ENCODE measurements at places on chromosomes 5 and 9. TPM values are rescaled to one million over a fixed set of nuclear protein-coding genes. Genes with fewer than 3 reads are reported as not detected.
A peak's percentile ranks its signal among the peaks of the same experiment; 100 is the strongest.

Gene MAP3K1
- 3.8 TPM for polyA plus RNA-seq

Gene DNAH5
- 1.7 TPM for polyA plus RNA-seq

DNA sequence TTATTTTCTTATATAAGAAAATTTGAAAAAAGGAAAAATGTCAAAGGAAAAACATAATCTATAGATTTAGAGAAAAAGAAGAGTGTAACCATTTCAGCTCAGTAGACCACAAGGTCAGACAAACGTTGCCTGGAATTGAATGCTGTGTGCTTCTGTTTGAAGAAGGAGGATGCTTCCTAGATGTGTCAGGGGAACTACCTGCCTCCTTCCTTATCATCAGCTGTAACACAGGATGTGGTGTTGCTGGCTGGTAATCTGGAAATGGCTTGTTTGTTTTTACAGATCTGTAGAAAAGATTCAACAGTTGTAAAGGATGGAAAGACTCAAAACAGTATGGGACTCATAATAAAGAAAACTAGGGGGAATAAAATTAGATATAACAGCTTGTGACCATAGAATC is 160.7 kb upstream of the MEF2C start:
- peak; percentile 62 for DNase-seq

- DNase-seq = peak; percentile 19
Measured at GRCh38 chr5:55234121-55234700, 803 bp upstream of the CCNO start.

DNA sequence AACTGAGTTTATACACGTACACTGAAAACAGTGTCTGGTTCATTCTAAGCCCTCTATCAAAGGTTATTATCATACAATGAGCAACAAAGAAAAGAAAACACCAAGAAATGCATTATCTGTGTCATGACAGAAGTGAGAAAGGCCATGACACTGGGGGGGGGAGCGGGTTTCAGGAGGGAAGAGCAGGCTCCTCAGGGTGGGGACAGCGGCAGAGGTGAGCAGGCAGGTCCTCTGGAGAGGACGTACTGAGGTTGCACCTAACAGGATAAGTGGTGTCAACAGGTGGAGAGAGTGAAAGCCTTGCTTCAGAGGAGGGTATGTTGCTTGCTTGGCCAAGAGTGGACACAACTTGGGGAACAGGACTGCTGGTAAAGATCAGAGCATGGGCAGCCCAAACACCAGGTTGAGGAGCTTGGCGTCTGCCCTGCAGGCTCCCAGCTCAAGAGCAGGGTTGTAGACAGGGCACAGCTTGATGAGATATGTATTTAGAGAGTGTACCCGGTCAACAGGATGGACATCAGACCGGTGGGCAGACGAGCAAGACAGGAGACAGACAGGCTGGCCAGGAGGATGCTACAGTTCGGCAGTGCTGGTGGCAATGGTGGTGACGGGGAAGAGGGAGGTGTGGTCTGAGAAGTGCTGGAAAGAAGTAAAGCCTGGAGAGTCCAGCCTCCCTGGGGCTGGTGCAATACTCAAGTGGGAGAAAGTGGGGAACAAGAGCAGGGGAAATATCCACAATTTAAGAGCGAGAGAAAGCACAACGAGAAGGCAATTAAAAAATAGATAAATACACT is 10.3 kb downstream of the WHRN start:
- no peak for DNase-seq

DNA sequence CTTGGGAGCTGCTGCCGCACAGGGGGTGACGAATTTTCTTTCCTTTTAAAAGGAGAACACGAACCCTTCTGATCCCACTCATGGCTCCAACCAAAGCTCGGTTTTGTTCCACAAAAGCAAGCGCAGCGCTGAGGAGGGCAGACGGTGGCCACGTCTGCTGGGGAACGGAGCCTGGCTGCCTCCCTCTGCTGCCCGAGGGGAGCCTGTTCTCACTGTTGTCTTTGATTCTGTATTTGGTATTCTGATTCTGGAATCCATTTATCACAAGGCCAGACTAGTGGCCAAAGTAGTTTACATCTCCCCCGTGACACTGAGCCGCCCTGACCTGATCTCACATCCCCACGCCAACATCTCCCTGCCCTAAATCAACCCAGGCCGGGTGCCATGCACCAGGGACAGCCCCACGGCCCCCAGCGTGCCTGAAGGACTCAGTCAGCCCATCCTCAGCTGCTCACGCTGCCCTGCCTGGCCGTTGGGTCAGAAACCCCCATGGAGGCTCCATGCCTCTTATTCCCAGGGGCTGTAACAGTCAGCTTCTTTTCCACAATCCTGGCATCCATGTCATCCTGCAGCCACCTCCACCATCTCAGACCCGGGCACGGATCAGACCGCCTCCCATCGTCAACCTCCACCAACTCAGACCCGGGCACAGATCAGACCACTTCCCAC is 6.7 kb upstream of the NSMF start:
- no peak for DNase-seq

DNA sequence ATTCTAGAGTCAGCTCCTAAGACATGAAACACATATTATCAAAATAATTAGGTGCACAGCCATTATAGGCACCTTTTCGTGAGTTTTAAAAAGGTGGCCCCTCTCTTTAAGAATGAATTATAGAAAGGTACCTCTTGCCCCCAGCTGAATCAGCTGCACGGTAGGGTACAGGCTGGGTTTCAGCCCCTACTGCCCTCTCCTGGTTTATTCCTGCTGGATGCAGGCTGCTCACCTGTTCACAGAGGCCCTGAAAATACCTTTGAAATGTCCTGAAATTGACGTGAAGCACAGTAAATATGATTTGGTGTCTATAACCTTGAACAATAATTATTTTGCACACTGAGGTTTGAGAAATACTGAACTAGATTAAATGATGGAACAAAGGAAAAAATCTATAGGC is 504.8 kb upstream of the SGCD start:
- DNase-seq = no peak

- DNase-seq = no peak
Measured at GRCh38 chr5:87649455-87649854, 236.7 kb upstream of the CCNH start.
